ENCODE measurements at places on chromosomes 5 and 9.

- DNase-seq: no peak
These were observed 351.1 kb upstream of the TLE4 start for GRCh38 chr9:79220666-79221065.

DNA sequence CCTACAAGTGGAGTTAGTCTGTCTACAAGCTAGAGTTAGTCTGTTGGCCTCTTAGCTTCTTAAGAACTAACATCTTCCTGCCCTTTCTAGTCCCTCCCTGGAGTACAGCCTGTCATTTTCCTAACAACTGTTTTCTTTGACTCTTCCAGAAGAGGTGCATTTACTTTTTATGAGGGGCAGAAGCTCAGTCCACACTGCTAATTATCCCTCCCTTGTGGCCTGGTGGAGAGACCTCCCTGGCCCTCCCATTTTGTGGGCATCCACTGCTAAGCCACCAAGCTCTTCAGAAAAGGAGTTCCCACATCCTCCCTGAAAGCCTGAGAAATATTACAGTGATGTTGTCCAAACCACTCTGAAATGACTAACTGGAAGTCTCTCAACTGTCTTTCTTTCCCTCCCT is 8.0 kb downstream of the MAP1B start:
- no peak for DNase-seq

GRCh38 chr5:6135977-6136376 is 242.4 kb downstream of the MED10 start:
- DNase-seq: peak; percentile 34

GRCh38 chr5:125888358-125888757 is 534.9 kb upstream of the GRAMD2B start:
- no peak for DNase-seq

DNA sequence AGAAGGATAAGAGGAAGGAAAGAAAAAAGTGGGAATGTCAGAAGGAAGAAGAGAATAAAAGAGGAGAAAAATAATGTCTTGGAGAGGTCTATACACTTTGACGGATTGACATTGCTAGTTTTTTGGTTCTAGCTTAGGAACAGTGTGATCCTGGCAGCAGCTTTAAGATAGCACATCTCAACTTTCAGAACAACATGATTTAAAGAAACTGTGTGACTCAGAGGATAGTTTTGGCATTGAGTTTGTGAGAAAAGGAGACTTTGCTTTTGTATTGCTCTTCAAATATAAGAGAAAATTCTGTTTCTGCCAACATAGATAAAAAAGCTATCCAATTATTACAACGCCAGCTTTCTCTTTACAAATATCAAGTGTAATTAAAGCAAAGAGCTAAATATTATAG is 260.7 kb upstream of the ARRDC3 start:
- DNase-seq: no peak

GRCh38 chr5:86465052-86465838 is 152.5 kb upstream of the COX7C start:
- no peak for DNase-seq

DNA sequence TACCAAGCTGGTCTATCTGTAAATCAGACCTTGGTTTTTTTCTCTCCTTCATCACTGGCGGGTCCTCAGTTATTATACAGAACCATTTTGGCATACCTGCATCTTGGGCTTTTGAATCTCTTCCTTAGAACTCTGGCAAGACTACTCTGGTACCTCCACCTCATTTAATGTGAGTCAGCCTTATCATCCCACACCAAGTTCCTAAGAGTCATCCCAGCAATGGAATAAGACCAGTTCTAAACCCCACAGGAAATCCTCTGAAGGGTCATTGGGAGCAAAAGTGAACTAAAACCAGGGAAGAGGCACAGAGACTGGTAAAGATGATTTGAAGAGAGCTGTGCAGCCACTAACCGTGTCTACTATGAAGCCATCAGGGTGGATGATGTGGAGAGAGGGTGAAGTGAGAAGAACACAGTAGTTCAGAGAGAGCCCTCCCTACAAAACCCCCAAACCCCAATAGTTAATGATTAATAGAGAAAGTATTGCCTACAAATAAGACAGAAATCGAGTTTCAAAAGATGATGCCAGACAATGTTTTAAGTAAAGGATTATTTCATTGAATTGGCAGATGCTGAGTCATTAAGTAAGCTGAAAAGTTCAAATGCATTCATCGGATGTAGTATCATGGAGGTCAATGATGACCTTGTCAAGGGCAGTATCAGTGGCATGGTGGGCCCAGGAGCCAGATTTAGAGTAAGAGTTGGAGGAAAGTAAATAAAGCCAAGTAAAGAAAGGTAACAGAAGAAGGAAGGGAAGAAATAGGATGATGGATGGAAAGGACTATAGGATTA is 85.4 kb downstream of the PCSK1 start:
- no peak for DNase-seq
